ENCODE measurements at places on chromosomes 3 and 15.

DNA sequence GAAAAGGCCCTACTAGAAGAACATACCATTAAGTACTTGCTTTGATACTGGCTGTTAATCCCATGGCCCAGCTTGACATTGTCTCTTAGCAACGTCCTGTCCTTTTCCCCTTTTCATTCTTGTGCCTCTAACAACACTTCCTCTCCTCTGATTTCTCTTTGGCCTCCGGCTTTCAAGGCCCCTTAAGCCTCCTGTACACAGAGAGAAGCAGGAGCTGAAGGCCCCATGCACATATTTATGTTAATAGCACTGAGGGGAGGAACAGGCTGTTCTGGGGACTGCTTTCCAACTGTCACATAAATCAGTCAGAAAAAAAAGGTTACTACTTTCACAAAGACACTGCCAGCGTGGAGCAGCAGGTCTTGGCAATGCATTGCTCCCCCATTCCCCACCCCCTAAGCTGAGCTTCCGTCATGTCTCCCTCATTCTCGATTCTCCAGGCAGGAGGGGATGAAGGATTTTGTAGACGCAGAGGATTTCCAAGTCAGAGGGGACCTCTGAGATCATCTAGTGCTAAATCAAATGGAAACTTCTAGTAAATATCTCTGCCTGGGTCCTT, 257.4 kb upstream of the ADAMTS9 start:
- DNase-seq = peak; percentile 61

- no peak for DNase-seq
These were observed 157.8 kb downstream of the MECOM start for GRCh38 chr3:169505577-169506230.

DNA sequence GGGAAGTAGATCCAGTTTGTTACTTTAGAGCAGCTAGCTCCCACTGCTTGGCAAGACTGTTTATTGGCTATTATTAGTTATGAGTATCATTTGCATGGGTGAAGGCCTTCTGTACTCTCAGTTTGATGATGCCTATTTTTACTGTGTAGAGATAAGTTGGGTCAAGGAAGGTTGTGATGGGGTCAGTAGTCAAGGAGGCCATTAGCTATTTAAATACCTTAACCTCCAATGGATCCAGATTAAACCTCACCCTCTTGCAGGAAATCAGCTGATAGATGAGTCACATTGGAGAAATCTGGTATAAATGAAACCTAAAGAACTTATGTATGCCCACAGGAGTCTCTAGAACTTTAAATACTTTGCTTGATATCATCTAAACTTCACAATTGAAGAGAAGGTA, 45.0 kb downstream of the THBS1 start:
- no peak for DNase-seq

DNA sequence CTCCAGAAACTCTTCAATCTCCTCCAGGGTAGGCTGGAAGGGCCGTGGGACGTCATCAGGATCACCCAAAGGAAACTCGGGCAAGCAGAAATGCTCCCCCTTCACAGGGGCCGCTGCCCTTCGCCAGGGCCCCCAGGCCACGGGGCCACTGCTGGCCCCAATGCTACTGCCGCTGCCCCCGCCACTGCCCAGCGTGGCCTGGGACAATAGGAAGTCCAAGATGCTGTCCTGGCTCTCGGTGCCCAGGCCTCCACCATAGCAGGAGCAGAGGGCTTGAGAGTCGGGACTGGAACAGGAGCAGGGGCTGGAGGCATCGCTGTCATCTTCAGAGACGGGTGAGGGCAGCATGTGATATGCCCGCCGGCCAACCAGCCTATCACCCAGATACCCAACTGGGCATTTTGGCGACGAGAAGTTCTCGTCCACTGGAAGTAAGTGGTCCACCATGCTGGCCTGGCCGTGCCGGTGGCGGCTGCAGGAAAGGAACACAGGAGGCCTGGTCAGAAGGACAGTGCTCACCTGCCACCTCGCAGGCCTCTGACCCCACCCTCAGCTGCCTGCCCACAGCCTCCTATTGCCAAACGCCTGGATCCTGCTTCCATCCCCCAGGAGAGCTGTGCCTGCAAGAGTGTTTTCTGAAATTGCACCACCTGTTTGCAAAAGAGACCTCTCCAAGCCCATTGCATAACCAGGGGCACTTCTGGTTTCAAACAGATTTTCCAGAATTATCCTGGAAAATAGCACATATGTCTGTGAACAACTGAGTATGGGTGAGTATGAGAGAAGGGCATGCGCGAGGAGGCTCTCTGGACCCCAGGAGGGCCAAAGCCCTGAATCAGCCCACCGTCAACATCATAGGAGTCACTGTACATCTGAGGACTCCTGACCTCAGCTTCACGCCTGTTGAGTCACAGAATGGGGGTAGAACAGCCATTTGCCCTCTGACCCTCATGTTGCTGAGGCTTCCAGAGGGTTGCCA, 4.4 kb downstream of the KLF15 start:
- no peak for DNase-seq

DNA sequence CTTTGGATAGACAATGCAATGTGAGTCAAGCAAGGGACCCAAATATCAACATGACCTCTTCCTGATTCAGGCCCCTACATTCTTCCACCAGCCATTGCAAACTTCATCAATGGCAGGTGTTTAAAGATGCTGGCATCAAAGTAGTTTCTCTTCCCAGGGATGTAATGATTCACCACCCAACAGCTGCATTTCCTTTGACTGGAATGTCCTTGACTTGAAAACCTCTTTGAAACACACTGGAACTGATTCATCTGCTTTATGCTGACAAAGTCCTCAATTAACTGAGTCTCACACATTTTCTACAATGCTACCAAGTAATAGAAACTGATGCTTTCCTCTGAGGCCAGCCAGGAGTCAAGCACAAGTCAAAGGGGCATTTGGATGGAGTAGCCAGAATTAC, 385.5 kb downstream of the GBE1 start:
- no peak for DNase-seq

Data from forelimb muscle (tissue), 1 donor.